ENCODE measurements at places on chromosomes 2 and 18.

- no peak for DNase-seq
These were observed 183.9 kb downstream of the EIPR1 start for GRCh38 chr2:3193443-3194330.

DNA sequence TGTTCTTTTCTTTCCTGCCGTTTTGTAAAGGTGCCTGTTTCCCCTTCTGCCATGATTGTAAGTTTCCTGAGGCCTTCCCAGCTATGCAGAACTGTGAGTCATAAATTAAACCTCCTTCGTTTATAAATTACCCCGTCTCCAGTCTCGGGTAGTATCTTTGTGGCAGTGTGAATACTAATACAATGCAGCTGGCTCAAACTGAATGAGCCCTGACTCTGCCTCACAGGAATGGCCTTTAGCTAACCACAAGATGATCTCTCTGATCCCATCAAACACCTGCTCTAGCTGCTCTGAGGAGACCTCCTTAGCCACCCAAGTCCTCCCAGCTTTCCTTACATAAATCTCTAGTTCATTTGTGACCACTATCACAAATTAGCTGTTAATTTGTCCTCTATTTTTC lies 41.5 kb upstream of the CAB39 start:
- DNase-seq, result no peak

DNA sequence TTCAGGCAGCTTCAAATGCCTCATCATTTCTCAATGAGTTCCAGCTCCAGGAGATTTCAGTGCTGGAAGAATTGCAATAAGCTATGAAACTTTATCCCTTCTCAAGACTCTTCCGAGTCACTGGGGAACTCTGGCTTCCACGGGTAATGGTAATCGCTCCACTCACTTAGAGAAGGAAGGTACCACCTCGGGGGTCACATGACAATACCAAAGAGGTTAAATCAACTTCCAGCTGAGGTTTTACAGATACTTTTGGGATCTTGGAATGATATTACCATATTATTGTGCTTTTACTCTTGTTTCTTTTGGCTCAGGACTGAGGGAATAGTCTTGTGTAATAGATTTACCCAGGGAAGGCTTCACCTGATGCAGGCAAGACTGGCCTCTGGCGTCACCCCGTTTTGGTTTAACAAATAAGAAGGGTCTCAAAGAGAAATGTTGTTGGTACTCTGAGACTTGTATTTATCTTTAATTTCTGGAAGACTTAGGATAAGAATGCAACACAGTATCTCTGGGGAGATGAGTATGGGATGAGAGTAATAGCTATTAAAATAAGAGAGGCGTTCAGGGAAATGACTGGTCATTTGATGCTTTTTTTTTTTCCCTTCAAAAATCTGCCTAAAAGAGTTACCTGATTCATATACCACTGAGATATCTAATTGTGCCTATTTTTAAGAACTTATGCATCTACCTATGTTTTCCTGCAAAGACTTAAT lies 316.9 kb upstream of the ZEB2 start:
- DNase-seq, result no peak

DNA sequence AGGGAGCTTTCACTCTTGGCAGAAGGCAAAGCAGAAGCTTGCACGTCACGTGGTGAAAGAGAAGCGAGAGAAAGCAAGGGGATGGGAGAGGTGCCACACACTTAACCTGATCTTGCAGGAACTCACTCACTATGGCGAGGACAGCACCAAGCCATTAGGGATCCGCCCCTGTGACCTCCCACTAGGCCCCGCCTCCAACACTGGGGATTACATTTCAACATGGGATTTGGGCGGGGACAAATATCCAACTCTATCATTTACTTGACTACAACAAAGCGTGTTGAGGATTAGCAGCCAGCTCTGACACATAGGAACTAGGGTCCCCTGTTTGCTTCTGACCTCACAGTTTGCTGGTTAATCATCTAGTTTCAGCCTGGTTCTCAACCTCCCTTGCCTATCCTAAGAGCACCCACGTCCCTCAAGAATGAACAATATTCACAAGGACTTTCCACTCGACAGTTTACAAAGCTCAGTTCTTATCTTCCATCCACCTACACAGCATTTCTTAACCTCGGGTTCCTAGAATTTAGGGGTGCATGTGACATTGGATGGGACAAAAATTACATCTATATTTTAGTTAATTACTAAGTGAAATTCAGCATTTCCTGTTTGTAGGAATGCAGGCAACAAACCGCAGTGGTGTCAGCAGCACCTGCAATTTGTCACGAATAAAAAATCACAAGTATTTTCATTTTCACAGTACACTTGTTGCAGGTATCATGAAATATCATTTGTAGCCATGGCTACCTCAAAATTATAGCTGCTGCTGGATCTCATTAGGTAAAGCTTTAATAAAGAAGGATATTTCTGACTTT lies 36.0 kb downstream of the LBH start:
- no peak for DNase-seq

- no peak for DNase-seq
These were observed 48.6 kb downstream of the CYB5A start for GRCh38 chr18:74243127-74243526.

- DNase-seq, result no peak
These were observed 97.9 kb downstream of the PIEZO2 start for GRCh38 chr18:11051462-11051861.

DNA sequence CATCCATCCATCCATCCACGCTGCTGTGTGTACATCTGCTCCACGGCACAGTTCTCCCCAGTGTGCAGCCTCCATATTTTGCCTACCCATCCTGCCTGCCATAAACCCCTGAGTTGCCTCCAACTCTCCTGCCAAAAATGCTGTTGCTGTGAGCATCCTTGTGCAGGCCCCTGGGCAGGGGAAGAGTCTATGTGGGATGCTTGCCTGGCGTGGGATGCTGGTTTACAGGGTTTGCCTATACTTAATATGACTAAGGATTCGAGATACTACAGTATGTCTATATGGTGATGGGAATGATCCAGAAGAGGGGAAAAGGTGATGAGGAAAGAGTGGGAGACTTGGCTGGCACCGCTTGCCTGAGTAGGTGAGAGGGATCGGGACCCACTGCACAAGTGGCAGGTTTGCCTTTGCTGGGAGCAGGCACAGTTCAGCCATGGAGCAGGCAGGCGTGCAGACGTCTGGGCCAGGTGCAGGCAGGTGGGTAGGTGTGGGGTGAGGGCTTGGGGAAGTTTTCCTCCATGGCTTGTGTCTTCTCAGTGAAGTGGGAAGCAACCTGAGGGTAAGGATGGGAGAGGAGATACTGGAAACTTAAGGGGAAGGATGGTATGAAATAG lies 30.2 kb upstream of the FAHD2A start:
- no peak for DNase-seq

DNA sequence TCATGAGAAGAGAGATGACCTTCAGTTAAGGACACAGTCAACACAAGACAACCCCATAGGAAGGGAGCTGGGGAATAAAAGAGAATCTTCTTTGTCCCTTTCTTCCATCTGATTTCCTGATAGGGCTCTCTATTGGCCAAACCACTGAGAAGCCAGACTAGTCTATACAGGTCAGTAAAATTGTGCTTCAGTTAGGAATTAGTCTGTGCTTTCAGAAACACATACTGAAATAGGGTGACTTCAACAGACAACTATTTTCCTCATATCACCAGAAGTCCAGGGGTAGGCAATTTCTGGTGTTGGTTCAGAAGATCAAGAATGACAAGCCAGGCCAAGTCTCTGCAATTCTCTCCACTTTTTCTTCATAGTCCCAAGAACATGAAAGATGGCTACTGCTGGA lies 151.7 kb upstream of the SP5 start:
- no peak for DNase-seq

GRCh38 chr2:164039270-164039669 lies 303.5 kb upstream of the FIGN start:
- DNase-seq, result no peak

- DNase-seq, result no peak
These were observed 10.7 kb downstream of the SLC25A12 start for GRCh38 chr2:171883275-171883893.
